Stomach (tissue), 19 donors: ENCODE measurements at places on chromosomes 3 and 15. TPM values are rescaled to one million over a fixed set of nuclear protein-coding genes. Genes with fewer than 3 reads are reported as not detected.

GRCh38 chr15:52651868-52652267 lies 27.3 kb downstream of the ATOSA start:
- peak; percentile 94 for DNase-seq
- peaks cover 65% of the 10 kb centered on the region for H3K4me1 ChIP-seq
- H3K27me3 ChIP-seq: no peaks in the 10 kb centered on the region
- H3K27ac ChIP-seq: peak overlapping the region; percentile 62
- H3K4me3 ChIP-seq: peak overlapping the region; percentile 2

DNA sequence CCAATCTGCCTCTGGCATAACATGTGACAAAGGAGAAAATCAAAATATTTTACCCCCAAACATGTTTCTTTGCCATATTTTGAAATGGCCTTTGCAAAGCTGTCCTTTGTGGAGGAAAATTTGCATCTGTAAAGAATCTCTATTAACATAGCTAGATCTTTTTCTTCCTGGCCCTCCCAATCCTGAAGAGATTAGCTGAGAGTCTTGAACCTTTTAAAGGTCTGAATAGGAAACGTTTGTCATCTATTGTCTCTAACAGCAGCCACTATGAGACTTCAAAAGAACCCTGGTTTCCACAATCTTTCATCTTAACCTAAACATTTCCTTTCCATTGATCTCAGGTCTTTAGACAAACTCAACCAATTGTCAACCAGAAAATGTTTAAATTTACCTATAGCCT lies 520.9 kb upstream of the TGFBR2 start:
- H3K27ac ChIP-seq: no peak overlapping the region
- H3K36me3 ChIP-seq: no peaks in the 10 kb centered on the region
- H3K27me3 ChIP-seq: no peaks in the 10 kb centered on the region
- DNase-seq: no peak
- H3K4me3 ChIP-seq: no peak overlapping the region

DNA sequence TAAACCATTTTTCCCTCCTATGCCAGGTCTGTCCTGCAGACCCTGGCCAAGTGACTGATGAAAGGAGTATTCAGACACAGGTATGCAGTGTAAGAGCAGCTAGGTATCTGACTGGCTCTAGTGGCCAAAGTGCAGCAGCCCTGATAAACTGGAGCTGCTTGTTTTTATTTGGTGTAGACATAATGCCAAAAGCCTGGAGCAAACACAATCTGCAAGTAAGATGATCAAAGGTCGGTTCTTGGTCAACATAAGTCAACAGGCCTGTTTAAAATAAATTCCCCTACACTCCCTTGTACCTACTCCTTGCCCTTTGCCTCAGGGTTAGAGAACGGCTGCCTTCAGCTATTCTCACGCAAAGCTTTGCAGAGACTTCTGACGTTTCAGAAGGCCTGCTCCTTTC lies 1003.1 kb downstream of the ZPLD1 start:
- no peaks in the 10 kb centered on the region for H3K36me3 ChIP-seq
- DNase-seq: no peak
- H3K4me1 ChIP-seq: no peaks in the 10 kb centered on the region
- H3K27ac ChIP-seq: no peak overlapping the region
- H3K27me3 ChIP-seq: no peaks in the 10 kb centered on the region

- peak overlapping the region; percentile 75 for H3K4me3 ChIP-seq
- peaks cover 29% of the 10 kb centered on the region for H3K27me3 ChIP-seq
- DNase-seq: peak; percentile 62
- H3K36me3 ChIP-seq: peaks cover 6% of the 10 kb centered on the region
Measured at GRCh38 chr3:113212150-113212843, 940 bp downstream of the BOC start.

- no peaks in the 10 kb centered on the region for H3K27me3 ChIP-seq
- H3K4me1 ChIP-seq: no peaks in the 10 kb centered on the region
- H3K36me3 ChIP-seq: no peaks in the 10 kb centered on the region
- no peak overlapping the region for H3K4me3 ChIP-seq
- DNase-seq: no peak
Measured at GRCh38 chr3:6421666-6422445, 439.1 kb upstream of the GRM7 start.

GRCh38 chr3:114439284-114439683 lies 145.5 kb downstream of the TIGIT start:
- H3K36me3 ChIP-seq: no peaks in the 10 kb centered on the region
- no peaks in the 10 kb centered on the region for H3K27me3 ChIP-seq
- no peak for DNase-seq
- no peak overlapping the region for H3K27ac ChIP-seq

DNA sequence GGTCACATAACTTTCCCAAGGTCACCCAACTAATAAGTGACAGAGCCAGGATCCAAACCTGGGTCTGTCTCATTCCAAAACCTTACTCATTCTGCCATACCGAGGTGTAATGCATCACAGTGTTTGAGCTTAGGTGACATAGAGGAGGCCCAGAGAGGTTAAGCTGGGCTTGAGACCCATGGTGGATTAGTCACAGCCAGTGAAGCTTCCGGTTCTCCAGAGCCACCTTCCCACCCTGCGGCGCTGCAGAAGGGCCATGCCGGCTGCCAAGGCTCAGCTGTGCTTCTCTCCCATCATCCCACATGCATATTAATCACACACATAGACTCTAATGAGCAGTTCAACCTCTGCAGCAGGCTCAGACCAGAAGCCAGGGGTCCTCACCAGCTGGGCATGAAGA lies 42.2 kb downstream of the SPSB4 start:
- H3K4me3 ChIP-seq: no peak overlapping the region
- H3K4me1 ChIP-seq: peaks cover 4% of the 10 kb centered on the region
- no peaks in the 10 kb centered on the region for H3K27me3 ChIP-seq
- H3K36me3 ChIP-seq: no peaks in the 10 kb centered on the region
- DNase-seq: no peak
- no peak overlapping the region for H3K27ac ChIP-seq

DNA sequence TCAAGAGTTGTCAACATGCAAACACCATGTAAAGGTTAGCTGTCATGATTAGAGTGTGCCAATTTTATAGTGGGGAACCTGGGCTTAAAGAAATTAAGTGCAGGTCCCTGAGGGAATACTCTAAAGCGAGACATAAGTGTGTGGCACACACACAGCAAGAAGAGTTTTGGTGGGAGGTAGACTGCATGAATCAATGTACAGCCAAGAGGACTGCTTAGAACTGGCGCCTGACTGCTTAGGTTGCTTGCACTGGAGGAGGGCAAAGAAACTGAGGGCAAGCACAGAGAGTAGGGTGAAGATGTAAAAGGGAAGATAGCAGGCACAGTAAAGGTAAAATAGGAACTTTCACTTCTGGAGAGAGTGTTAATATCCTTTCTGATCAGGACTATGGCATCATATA lies 184.9 kb downstream of the SOX2 start:
- H3K4me3 ChIP-seq: no peak overlapping the region
- no peak for DNase-seq
- H3K27ac ChIP-seq: no peak overlapping the region
- no peaks in the 10 kb centered on the region for H3K36me3 ChIP-seq

- no peaks in the 10 kb centered on the region for H3K27me3 ChIP-seq
- DNase-seq: no peak
- H3K36me3 ChIP-seq: no peaks in the 10 kb centered on the region
- no peak overlapping the region for H3K27ac ChIP-seq
Measured at GRCh38 chr3:170741756-170742529, 128.1 kb downstream of the RPL22L1 start.

GRCh38 chr3:64388886-64389285 lies 163.6 kb upstream of the PRICKLE2 start:
- H3K4me1 ChIP-seq: no peaks in the 10 kb centered on the region
- H3K4me3 ChIP-seq: no peak overlapping the region
- H3K27ac ChIP-seq: no peak overlapping the region

GRCh38 chr3:119025171-119025795 lies 9.4 kb downstream of the IGSF11 start:
- H3K4me3 ChIP-seq: no peak overlapping the region
- no peak for DNase-seq
- no peaks in the 10 kb centered on the region for H3K27me3 ChIP-seq
- H3K36me3 ChIP-seq: no peaks in the 10 kb centered on the region

Gene ZNF385D
- 0.89 TPM for total RNA-seq

Gene XPC
- 51.0 TPM for total RNA-seq

Gene GOLGA6L10
- 2.2 TPM for total RNA-seq

DNA sequence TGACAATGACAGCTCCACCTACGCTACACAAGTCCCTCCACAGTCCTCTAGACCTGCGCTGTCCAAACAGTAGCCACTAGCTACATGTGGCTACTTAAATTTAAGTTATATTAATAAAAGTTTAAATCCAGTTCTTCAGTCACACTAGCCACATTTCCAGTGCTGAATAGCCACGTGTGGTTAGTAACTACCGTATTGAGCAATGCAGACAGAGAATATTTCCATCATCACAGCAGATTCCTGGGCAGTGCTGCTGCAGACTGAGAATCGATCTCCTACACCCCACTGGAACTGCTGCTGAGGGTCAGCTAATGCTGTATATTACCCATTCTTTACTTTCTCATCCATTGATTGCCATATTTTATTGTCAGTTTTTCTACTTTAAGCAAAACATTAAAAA lies 40.9 kb downstream of the HDC start:
- no peak overlapping the region for H3K4me3 ChIP-seq
- DNase-seq: no peak
- H3K36me3 ChIP-seq: no peaks in the 10 kb centered on the region
- no peaks in the 10 kb centered on the region for H3K4me1 ChIP-seq

DNA sequence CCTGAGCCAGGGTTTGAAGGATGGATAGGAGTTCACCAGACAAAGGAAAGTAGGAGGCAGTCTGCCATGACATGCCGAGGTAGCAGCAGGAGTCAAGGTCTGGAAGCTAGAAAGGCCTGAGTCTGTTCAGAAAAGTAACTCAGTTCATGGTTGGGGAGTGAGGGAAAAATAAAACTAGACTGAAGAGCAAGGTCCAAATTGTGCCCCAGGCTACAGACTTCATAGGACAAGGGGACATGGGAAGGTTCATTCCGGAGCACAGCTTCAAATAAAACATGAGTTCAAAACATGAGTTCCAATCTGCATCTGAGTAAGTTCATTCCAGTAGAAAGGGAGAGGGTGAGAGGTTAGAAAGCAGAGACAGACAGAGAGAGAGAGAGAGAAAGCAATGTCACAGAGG lies 39.7 kb downstream of the BFSP2 start:
- H3K27ac ChIP-seq: no peak overlapping the region
- H3K27me3 ChIP-seq: no peaks in the 10 kb centered on the region
- DNase-seq: no peak
- H3K4me1 ChIP-seq: no peaks in the 10 kb centered on the region
- H3K36me3 ChIP-seq: no peaks in the 10 kb centered on the region
- no peak overlapping the region for H3K4me3 ChIP-seq

DNA sequence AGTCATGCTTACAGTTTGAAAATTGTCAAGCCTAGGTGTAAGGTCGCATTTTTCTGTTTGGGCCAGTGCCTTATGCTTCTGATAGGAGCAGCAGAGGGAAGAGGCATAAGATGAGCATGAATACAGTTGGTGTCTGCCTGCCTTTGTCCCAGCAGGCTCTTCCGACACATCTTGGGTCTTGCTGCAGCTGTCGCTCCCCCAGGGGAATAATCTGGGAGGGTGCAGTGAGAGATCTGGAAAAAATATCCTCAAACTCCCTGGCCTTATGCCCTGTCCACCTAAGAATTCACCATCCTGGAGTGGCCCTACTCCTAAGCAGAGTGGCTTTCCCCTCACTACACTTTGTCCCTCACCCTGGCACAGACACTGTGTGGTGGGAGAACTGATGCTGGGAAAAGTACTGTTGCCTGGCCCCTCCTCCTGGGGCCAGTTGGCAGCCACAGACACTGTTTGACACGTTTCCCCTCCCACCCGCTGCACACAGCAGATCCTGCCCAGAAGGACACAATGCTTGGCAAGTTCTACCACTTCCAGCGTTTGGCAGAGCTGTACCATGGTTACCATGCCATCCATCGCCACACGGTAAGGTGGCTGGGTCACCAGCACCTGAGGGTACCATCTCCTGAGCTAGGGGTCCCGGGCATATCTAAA lies 21.1 kb upstream of the RHO start:
- peaks cover 22% of the 10 kb centered on the region for H3K36me3 ChIP-seq
- H3K27ac ChIP-seq: no peak overlapping the region
- no peaks in the 10 kb centered on the region for H3K27me3 ChIP-seq
- H3K4me1 ChIP-seq: no peaks in the 10 kb centered on the region
- no peak overlapping the region for H3K4me3 ChIP-seq

Gene LYSMD2
- total RNA-seq: 16.5 TPM

GRCh38 chr15:62964251-62964650 lies 78.3 kb upstream of the TPM1 start:
- no peak overlapping the region for H3K4me3 ChIP-seq
- H3K27ac ChIP-seq: no peak overlapping the region
- H3K36me3 ChIP-seq: no peaks in the 10 kb centered on the region
- DNase-seq: no peak

DNA sequence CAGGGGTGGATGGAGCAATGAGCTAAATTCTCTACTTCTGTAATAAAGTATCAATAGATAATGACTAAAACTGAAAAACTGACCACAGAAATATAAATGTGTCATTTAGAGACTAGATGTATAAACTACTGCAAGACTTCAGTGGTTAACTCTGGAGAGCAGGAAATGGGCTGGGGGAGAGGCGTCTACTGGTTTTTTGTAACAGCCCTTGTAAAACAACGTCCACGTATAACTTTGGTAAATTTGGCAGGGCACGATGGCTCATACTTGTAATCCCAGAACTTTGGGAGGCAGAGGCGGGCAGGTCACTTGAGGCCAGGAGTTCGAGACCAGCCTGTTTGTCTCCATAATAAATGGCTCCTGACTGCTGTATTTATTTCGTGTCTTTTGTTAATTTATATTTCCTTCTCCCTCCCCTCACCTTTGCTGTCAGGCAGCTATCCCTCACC lies 12.5 kb downstream of the RAB27A start:
- peaks cover 31% of the 10 kb centered on the region for H3K4me1 ChIP-seq
- no peak overlapping the region for H3K27ac ChIP-seq

DNA sequence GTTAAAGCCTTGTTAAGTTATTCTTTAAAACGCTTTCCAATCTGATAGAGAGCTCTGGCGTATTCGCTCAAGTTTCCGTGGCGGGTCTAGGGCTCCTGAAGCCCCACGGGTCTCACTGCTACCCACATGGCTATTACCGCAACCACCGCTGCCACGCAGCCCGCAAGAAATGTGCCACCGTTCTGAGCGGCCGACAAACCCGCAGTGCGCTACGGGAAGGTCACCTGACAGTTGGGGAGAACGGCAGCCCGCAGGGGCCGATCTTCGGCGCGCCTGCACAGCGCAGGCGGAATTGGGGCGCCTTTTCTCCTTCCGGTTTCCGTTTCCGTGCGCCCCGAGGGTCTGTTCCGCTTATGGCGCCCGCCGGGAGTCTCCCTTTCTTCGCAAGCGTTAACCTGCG lies 76.6 kb upstream of the SNRPN start:
- DNase-seq: peak; percentile 90
- H3K27ac ChIP-seq: no peak overlapping the region
- H3K36me3 ChIP-seq: no peaks in the 10 kb centered on the region
- peak overlapping the region; percentile 36 for H3K4me3 ChIP-seq
- H3K27me3 ChIP-seq: no peaks in the 10 kb centered on the region

Gene ARGFX
- not detected for total RNA-seq

Gene ACAD9
- total RNA-seq: 160 TPM

Gene ZBED2
- not detected for total RNA-seq

DNA sequence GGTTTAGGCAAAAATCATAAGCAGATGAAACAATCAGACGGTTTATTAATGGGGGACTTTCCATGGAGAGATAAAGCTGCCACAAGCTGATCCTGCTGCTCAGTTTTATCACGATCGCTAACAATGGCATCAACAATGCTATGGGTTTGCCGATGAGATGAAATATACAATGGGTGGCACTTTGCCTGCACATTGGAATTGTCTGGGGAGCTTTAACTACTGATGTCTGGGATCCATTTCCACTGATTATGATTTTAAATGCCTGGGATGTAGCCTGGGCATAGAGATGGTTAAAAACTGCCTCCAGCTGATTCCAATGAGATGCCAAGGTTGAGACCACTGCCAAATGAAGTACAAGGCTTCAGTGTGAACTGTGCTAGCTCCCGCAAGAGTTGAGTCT lies 30.8 kb downstream of the CRYGS start:
- H3K27ac ChIP-seq: no peak overlapping the region
- H3K27me3 ChIP-seq: no peaks in the 10 kb centered on the region
- no peaks in the 10 kb centered on the region for H3K4me1 ChIP-seq
